ENCODE measurements at places on chromosomes 4 and X.
A peak's percentile ranks its signal among the peaks of the same experiment; 100 is the strongest.

DNA sequence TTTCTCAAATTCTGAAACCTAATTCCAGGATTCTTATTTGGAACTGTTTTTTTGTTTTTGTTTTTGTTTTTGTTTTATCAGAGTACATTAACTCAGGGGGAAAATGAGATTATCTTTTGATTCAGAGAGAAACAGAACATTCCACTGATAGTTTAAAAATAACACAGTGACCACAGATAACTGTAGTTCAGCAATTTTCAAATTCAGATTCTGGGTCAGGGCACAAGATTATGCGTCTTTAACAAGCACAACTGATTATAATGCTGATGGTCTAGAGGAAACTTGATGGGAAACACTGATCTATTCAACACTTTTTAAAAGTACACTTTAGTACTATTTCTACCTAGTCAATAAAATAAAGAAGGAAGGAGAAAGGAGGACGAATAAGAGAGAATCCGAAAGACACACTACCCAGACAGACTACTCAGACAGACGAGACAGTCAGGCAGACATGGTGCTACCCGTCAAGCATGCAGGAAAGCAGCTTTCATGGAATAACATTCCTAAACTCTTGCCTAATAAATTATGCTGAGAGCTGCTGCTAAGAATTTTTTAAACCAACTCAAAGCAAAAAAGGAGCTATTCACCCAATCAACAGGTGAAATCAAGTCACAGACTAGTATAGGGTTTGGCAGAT lies 59.0 kb downstream of the APBB2 start:
- no peaks in the 10 kb centered on the region for H3K4me1 ChIP-seq
- H3K36me3 ChIP-seq, result no peaks in the 10 kb centered on the region
- no peak for DNase-seq
- no peak overlapping the region for H3K27ac ChIP-seq
- H3K27me3 ChIP-seq, result no peaks in the 10 kb centered on the region

DNA sequence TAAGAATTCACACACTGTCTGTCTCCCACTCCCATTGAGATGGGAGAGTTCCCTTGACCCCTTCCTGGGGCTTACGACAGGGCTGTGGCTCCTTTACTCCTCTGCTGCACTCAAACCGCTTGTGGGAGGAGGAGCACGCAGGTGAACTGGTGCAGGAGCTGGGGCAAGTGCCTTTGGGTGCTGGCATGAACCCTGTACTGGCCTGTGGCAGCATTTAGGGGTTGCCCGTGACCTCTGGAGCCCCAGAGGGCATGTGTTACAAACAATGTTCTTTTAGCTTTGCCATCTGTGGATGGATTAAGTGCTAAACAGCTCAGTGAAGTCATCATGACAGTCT lies 21.8 kb upstream of the FTHL17 start:
- H3K27ac ChIP-seq, result no peak overlapping the region
- H3K36me3 ChIP-seq, result no peaks in the 10 kb centered on the region
- DNase-seq, result no peak
- no peaks in the 10 kb centered on the region for H3K27me3 ChIP-seq

DNA sequence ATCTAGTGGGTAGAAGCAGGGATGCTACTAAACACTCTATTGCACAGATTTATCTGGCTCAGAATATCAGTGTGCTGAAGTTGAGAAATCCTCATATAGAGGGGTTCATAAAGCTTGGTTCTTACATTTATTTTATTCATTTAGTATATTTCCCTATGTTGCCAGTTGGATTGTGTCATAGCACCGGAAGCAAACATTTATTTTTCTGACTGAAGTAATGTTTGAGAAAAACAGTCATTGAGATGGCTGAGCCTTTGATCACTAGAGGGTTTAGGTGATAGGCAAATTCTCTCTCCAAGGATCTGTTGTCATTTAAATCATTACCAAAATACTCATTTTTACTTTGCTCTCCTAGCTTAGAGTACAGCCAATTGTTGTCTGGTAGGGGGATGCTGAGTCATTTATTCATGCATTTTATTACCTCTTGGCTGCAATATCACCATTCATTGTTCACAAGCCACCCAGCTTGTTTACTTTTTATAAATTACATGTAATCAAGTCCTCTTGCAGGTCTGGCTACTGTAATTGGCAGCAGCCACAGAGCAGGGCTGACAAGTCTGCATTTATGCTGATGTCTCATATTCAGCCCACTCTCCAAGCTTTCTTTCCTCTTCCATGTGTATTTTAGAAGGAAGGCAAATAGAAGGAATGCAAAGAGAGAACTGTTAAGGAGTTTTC lies 15.2 kb downstream of the GAB1 start:
- H3K4me3 ChIP-seq, result no peak overlapping the region
- peaks cover 9% of the 10 kb centered on the region for H3K4me1 ChIP-seq
- no peak overlapping the region for H3K27ac ChIP-seq
- no peak for DNase-seq
- no peaks in the 10 kb centered on the region for H3K36me3 ChIP-seq

DNA sequence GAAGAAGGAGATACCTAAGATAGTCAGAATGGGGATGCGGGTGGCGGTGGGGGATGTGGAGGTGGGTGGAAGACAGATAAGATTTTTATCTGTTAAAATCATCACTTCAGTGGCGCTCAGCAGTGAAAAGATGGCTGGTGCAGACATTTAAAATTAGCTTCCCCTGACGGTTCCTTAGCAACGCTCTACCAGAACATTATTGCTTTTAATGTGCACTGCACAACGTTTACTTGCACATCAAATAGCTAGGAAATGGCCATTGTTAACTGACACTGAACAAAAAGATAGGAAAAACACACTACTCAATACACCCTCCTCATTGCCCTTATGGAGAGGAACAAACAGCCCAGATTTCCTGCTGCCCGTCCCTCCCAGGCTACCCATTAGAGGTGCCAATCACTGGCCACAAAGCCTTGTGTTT lies 61.0 kb upstream of the FTHL17 start:
- H3K4me3 ChIP-seq, result no peak overlapping the region
- no peaks in the 10 kb centered on the region for H3K4me1 ChIP-seq
- no peak overlapping the region for H3K27ac ChIP-seq
- H3K36me3 ChIP-seq, result no peaks in the 10 kb centered on the region

DNA sequence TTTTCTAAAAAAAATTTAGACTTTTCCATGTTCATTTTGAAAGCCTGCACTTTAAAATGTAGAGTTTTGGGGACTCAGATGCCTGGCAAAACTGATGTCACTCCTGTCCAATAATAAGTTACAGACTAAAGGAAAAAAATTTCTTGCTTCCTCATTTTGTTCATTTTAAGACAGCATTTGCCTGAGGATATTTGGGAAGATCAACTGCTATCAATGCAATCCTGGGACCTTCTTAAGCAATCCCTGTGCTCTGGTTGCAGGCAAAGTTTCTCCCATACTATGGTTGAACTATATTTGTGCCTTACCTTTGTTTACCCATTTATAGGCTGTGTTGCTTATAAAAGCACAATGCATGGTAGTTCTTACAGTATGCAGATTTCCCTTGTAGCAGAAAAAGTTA lies 280.4 kb downstream of the CFAP47 start:
- no peaks in the 10 kb centered on the region for H3K4me1 ChIP-seq
- no peaks in the 10 kb centered on the region for H3K36me3 ChIP-seq
- no peaks in the 10 kb centered on the region for H3K27me3 ChIP-seq
- DNase-seq, result no peak

DNA sequence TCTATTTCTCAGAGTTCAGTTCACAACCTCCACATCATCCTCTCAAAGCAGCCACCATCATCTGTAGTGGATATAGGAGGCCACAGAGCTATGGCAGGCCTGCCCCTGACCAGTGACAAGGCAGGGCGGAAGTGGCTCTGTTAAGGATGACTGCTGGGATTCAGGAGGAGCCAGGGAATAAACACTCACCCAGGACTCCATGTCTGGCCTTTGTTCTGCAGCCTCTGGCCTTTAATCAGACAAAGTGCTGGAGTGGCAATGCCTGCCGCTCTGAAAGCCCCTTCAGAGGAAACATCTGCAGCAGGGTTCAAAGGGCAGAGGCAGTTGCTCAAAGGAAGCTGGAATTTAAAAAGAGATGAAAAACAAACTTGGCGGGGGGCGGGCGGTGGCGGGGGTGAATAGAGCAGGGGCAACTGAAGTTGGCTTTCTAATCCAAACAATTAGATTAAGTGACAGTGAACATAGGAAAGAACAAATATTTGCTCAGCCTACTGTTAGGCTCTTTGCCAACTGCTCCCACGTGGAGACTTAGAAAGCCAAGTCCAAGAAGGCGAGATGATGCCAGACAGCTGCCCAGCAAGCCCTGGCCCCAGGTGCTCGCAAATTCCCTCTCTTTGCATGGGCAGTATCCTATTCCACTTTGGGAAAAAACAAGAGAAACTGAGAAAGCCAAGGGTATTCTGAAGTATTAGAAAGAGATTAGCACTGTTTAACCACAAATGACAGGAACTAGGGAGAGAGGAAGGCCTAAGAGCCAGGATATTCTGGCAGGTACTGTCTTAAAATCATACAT lies 5.5 kb downstream of the MPP1 start:
- no peak overlapping the region for H3K4me3 ChIP-seq
- DNase-seq, result no peak
- H3K4me1 ChIP-seq, result peaks cover 3% of the 10 kb centered on the region
- H3K36me3 ChIP-seq, result no peaks in the 10 kb centered on the region
- H3K27me3 ChIP-seq, result peaks cover 2% of the 10 kb centered on the region

DNA sequence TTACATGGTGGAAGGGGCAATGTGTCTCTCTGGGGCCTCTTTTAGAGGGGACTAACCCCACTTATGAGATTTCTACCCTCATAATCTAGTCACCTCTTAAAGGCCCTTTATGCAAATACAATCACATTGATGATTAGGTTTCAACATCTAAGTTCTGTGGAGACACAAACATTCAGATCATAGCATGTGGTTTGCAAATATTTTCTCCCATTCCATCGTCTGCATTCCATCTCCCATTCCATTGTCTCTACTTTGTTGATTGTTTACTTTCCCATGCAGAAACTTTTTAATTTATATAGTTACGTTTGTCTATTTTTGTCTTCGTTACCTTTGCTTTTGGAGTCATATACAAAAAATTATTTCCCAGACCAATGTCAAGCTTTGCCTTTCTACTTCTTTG lies 927.5 kb upstream of the INTU start:
- no peak for DNase-seq
- no peak overlapping the region for H3K27ac ChIP-seq
- no peaks in the 10 kb centered on the region for H3K36me3 ChIP-seq
- H3K4me1 ChIP-seq, result no peaks in the 10 kb centered on the region

DNA sequence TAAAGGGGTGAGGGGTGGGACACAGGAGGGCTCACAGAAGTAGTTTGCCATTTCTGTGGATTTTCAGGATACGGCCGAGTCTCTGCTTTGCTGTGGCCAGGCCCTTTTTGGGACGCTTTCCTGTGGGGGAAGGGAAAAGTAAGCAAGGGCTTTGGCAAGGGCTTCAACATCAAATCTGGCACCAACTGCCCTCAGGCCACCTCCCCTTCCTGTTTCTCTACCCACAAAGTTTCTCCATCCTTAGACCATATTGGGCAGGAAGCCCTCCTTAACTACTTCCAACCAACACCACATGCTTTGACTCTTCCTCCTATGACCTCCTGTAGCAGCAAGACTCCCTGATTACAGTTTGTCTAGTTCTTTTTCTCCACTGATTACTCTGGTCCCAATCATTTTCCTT lies 105.1 kb downstream of the PHF8 start:
- H3K4me1 ChIP-seq, result no peaks in the 10 kb centered on the region
- no peak overlapping the region for H3K4me3 ChIP-seq
- H3K27ac ChIP-seq, result no peak overlapping the region

DNA sequence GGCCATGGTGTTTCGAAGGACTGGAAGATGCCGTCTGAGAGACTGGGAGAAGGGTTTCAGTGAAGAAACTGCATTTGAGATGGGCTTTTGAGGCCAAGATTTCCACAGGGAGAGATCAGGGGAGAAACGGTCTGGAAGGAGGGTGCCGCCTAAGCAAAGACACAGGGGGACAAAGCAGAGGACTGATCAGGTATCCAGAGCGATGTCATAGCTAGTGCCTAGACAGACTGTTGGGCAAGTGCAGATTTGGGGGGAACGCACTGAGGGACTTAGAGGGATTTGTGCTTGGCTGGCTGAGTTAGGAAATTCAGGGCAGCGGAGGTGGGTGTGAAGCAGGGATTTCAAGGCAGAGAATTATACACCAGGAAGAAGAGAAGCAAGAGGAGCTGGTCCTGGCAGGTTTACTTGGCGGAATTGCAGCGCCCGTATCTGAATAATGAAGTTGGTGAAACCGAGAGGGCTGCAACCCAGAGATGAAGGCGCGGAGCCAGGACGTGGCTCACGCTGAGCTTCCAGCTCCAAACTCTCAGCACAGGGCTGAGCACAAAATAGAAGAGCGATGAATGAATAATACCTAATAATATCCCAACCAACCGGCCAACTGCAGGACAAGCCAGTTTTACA lies 106.9 kb downstream of the MAML3 start:
- no peak overlapping the region for H3K4me3 ChIP-seq
- no peak for DNase-seq
- no peaks in the 10 kb centered on the region for H3K36me3 ChIP-seq
- no peak overlapping the region for H3K27ac ChIP-seq
- H3K27me3 ChIP-seq, result no peaks in the 10 kb centered on the region

- no peaks in the 10 kb centered on the region for H3K27me3 ChIP-seq
- H3K27ac ChIP-seq, result no peak overlapping the region
- peaks cover 2% of the 10 kb centered on the region for H3K4me1 ChIP-seq
- H3K4me3 ChIP-seq, result no peak overlapping the region
These were observed 127.1 kb downstream of the SH3KBP1 start for GRCh38 chrX:19760345-19760744.

DNA sequence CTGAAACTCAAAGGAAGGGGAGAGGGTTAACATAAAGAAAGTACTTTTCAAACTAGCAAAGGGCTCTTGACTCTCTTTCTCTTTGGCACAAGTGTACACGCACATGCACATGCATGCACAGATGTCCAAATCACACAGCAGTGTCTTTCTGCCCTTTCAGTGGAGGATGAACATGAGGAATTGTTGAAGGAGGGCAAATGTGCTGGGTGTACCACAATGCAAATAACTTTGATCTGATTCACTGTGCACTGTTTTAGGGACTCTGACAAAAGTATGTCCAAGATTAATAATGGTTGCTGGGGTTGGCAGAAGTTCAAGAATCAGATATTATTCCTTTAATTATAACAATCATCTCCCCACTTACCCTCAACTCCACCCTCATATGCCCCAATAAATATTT lies 93.8 kb downstream of the GPC4 start:
- H3K4me3 ChIP-seq, result no peak overlapping the region
- no peaks in the 10 kb centered on the region for H3K36me3 ChIP-seq
- DNase-seq, result no peak

GRCh38 chrX:39308126-39308525 lies 506.9 kb downstream of the MID1IP1 start:
- H3K4me1 ChIP-seq, result no peaks in the 10 kb centered on the region
- H3K27ac ChIP-seq, result no peak overlapping the region
- no peak for DNase-seq
- no peaks in the 10 kb centered on the region for H3K27me3 ChIP-seq
- no peaks in the 10 kb centered on the region for H3K36me3 ChIP-seq

GRCh38 chr4:17962171-17962570 lies 59.4 kb downstream of the LCORL start:
- H3K4me3 ChIP-seq, result no peak overlapping the region
- no peaks in the 10 kb centered on the region for H3K36me3 ChIP-seq
- no peak for DNase-seq
- H3K27me3 ChIP-seq, result no peaks in the 10 kb centered on the region
- no peak overlapping the region for H3K27ac ChIP-seq
- no peaks in the 10 kb centered on the region for H3K4me1 ChIP-seq

GRCh38 chrX:123184219-123184865 lies at the start of gene GRIA3:
GRIA3 (plus strand) TSS chrX:123184278; CDS start chrX:123184536, 258 bp downstream.
- H3K27ac ChIP-seq, result no peak within 1 kb of the TSS
- no peaks in the 10 kb centered on the region for H3K36me3 ChIP-seq
- peak within 1 kb of the TSS; percentile 62 for H3K4me3 ChIP-seq
- no peak for DNase-seq
